GM10248 (cell line): ENCODE measurements at places on chromosomes 1 and 21.

DNA sequence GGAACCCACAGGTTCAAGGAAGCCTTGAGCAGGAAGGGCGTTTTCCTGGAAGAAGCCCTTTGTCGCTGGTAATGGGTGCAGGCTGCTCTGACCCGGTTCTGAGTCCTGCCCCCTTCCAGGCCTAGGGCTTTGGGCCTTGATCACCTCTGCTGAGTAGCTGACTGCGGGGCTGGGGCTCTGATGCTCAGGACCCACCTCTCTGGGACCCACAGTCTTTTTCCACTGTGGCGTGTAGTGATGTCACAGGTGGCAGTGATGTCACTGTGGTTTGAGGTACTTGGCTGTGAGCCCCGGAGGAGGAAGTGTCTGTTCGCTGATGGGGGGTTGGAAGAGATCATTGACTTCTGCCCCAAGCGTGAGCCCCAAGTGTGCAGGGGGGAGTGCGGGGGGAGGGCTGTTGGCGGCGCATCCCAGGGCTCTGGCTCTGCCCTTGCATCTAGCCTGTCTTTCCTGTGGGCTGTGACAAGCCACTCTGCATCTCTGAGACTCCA, 6.9 kb downstream of the TNFRSF1B start:
- peak; percentile 60 for DNase-seq

GRCh38 chr1:197171531-197171930, 25.1 kb upstream of the ASPM start:
- no peak for DNase-seq

GRCh38 chr1:83887483-83887882, 111.4 kb downstream of the TTLL7 start:
- no peak for DNase-seq

- DNase-seq: no peak
Measured at GRCh38 chr1:103112546-103112945, 4.2 kb upstream of the COL11A1 start.

DNA sequence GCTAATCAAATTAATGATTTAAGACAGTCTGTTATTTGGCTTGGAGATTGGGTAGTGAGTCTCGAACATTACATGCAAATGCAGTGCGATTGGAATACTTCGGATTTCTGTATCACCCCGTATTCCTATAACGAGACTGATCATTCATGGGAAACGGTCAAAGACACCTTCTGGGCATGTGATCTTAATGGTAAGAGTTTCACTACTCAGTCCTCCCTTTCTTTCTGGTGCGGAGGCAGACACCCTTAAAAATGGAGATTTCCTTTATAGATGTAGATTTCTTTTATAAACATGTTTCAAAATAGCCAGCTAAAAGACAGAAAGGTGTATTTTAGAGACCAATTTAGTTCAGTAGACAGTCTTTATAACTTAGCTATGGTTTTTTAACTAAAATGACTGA, 74.4 kb downstream of the HS2ST1 start:
- DNase-seq: no peak

DNA sequence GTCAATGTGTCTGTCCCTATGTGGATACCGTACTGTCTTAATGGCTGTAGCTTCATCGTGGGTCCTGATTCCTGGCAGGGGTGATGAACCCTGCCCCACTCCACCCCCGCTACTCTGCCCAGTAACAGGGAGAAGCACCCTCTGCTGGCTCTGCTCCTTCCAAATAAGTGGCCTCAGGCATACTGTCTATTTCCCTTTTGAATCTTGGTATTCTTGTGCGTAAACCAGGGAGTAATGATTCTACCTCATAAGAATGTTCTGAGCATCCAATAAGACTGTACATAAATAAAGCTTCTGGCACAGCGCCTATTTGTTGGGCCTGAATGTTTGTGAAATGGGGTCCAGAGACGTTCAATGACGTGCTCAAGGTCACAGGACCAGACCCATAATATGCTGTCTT, 35.2 kb upstream of the CTPS1 start:
- DNase-seq: no peak

- DNase-seq: peak; percentile 15
Measured at GRCh38 chr1:153544453-153545066, 1.0 kb downstream of the S100A4 start.

DNA sequence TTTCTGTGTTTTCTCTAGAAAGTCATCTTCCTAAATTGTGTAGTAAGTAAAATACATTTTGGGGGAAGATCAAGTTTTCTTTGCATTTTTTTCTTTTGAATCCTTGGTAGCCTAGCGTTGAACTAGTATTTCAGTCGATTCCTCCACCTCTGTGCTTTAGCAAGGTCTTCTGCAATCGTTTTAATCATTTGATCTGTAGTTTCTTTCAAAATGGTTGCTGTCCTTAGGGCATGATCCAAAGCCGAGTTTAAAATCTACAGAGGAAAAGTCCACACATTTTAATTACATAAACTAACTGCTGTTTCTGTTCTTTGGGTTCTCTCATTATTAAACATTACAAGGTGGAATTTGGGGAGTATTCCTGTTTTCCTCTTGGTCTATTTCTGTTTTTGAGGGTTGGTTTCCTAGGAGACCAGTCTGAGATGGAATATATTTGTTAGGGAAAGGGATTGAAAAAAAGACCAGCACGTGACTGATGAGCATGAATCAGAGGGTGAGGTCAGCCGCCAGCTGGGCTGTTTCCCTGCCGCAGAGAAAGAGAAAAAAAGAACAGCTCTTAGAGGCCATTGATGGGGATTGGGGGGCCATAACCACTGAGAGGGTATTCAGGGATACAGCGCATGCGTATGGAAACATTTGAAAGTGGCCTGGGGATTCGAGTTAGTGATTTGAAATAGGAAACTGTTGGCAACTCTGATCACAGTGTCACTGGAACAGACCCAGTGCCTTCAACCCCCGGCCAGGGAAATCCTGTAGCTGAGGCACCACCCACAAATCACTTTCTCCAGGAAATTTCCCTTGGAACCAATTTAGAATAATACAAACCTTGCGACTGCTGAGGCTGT, 40.6 kb downstream of the AKNAD1 start:
- DNase-seq: no peak

DNA sequence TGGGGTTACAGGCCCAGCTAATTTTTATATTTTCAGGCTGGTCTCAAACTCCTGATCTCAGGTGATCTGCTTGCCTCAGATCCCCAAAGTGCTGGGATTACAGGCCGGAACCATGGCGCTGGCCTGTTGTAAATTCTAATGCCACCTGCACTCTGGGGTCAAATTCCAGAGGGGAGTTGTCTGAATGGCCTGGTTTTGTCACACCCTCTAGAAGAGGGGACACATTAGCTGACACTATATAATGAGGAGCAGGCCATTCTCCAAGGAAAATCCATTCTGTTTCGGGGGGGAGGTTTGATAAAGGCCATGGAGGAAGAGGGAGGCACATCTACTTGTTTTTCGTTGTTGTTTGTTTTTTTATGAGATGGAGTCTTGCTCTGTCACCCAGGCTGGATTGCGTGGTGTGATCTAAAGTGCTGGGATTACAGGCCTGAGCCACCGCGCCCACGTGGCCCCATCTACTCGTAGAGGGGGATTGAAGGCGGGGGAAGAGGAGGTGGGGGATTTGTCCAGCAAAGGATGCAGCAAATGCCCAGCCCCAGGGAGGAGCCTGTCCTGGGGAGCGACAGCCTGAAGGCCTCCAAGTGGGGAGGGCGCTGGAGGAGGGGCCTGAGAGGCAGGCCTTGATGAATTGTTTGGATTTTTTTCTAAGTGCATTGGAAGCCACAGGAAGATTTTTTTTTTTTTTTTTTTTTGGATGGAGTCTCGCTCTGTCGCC, 78.4 kb upstream of the SLC45A1 start:
- DNase-seq: no peak

DNA sequence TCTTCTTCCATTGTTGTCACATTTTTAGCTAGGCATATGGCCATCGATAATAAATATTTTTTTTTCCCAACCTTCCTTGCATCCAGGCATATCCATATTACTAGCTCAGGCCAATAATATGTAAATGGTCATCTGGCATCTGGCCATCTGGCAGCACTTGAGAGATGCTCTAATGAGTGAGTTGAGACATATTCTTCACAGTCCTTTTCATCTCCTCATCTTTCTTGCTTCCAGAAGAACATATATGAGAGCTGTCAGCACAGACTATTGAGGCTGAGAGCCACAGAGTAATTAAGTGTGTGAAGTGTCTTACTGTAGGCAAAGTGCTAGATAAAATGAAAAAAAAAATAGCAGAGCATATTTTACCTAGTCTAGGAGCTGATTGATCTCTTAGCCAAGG, 628.4 kb upstream of the TMPRSS15 start:
- DNase-seq: no peak

GRCh38 chr1:71027991-71028390, 19.6 kb downstream of the PTGER3 start:
- DNase-seq: no peak

DNA sequence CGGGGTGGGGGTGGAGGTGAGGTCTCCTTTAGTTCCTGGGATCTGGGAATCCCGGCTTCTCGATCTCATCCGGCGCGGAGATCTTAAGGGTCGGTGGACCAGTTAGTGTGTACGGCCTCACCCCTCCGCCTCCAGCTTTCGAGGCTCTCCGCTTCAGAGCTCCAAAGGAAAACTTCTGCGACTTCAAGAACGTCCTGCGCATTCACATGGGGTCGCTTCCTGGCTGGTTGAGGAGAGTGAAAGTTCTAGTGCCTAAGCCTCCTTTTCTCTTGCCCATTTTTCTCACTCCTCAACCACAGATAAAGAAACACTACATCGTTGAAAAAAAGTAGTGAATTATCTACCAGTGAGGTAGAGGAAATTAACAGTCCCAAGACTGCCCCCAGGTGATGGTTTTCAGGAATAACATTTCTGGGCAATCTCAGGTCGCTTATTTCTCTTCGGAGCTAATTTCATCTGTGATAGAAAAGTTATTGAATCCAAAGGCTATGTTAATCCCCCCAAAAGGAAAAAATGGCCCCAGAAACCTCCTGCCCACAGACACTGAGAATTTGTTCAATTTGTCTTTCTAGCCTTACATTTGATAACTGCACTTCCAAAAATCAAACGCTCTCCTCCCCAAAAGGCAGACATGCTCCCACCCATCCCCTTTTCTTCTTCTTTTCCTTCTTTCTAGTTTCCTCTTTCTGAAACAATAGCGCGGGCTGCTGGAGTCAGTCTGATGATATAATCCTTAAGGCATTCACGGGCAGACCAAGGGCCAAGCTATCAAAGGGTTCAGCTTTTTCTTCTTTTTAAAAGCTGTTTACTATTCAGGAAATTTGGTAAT, 20.6 kb upstream of the TBX15 start:
- DNase-seq: peak; percentile 67

GRCh38 chr1:161772397-161772796, 6.3 kb downstream of the ATF6 start:
- no peak for DNase-seq

DNA sequence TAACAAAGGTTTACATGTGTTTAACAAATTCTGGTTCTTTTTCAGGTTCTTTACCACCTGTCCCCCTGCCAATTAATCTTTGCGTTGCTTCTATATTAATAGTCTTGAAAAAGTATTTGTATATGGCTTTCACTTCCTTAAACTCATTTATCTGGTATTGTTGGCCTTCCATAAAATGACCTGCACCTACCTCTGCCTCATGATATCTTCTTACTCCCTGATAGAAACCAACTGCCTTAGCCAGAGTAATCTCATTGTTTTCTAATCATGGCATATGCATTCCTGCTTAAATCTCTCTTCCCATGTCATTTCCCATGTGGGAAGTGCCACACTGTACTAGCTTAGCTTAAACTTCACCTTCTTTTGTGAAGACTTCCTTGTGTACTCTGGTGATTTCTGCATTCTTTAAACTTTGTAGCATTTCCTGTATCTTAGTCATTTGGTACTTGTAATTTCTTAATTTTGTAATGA, 8.7 kb downstream of the SMG7 start:
- DNase-seq: no peak

GRCh38 chr1:59107916-59108315, 189.0 kb upstream of the FGGY start:
- DNase-seq: no peak

DNA sequence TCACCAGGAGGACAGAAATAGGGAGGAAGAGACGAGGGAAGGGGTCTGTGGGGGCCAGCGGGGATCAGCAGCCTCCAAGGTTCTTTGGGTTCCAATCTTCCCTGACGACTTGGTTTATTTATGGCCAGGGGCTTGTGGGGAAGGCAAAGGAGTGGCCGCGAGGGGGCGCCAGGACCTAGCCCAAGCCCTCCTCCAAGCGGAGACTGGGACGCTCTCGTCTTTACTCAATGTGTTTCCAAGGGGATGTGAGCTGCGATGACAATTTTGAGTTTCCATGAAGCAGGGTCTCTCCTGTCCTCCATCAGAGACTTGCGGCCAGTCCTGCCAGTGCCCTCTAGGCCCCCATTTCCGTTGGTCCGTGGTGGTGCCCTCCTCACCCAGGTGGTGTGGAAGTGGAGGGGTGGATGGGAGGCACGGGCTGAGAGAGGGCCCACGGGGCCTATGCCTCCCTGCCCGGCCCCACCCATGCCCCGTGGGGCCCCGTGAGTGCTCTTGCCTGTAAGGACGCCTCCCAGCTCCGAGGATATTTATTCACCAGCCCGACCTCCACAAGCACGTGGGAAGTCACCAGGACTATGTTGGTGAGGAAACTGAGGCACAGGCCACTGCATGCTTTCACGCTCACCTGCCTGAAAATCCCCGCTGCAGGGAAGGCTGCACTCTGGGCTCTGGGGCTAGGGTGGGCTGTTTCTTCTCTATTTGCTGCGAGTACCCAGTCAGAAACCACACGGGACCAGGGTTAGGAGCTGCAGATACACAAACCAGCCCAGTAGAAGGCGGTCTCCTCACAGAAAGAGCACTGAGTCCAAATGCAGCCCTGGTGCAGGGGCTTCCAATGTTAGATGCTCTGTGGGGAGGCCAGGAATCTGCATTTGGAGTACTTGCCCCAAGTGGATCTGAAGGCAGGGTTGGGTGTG, 26.5 kb downstream of the DMRTB1 start:
- peak; percentile 83 for DNase-seq

GRCh38 chr1:231393668-231394067, 28.4 kb downstream of the EGLN1 start:
- DNase-seq: no peak

GRCh38 chr1:51898090-51898734, 19.7 kb upstream of the NRDC start:
- no peak for DNase-seq

GRCh38 chr1:174105086-174105485, 54.2 kb upstream of the RABGAP1L start:
- no peak for DNase-seq

GRCh38 chr1:214637722-214638458, 34.9 kb downstream of the CENPF start:
- peak; percentile 22 for DNase-seq

GRCh38 chr1:13687151-13687715, 12.8 kb upstream of the PRDM2 start:
- DNase-seq: no peak

DNA sequence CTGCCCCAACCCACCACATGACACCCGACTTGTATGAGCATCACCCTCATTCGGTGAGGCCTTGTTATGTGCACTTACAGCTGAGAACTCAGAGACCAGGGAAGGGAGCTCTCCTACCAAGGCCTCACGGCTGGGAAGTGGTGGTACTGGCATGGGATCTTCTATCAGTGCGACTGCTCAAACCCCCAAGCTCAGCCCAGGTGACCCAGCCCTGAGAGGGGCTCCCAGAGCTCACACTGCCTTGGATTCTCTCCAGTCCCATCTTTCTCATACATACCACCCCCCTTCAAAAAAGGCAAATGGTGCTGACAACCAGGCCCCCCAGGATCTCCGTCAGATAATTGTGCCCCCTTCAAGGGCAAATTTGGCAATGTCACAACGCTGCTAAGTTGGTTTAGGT, 777 bp upstream of the PLA2G2F start:
- DNase-seq: no peak

GRCh38 chr1:35173909-35174540, 18.9 kb downstream of the SFPQ start:
- no peak for DNase-seq

- no peak for DNase-seq
Measured at GRCh38 chr1:171794085-171794484, 12.6 kb downstream of the METTL13 start.
